ENCODE measurements at places on chromosomes 2 and 18. TPM values are rescaled to one million over a fixed set of nuclear protein-coding genes. Genes with fewer than 3 reads are reported as not detected.

Gene ASPRV1
- 0.21 TPM for total RNA-seq

Gene LBX2
- total RNA-seq: 9.6 TPM

Gene SIX3
- total RNA-seq: 0.21 TPM

Gene CCDC195
- not detected for total RNA-seq

Gene LOXHD1
- total RNA-seq: not detected

Gene KHK
- total RNA-seq: 1.5 TPM

Gene TUBB8B
- not detected for total RNA-seq

Gene KIF5C
- 1.6 TPM for total RNA-seq

Gene IDH1
- total RNA-seq: 80.2 TPM

Measured in Panc1 (cell line).